ENCODE measurements at places on chromosomes 12 and 14.

DNA sequence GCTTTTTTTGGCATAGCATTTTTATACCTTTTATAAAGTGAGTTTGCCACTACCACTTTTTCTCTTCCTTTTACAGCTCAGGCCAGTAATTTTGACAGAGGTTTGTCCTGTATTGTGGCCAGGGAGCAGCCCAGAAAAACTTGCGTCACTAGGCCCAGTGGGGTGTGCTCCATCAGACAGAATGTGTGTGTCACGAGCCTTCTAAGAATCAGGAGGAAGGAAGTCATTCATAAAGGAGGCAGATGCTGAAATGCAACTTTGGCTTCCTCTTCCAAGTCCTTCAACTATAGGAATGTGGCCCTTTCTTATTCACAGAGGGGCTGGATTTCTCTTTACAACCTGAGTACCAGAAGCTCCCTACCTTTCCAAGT lies 10.1 kb upstream of the RAB35 start:
- no peak for DNase-seq

DNA sequence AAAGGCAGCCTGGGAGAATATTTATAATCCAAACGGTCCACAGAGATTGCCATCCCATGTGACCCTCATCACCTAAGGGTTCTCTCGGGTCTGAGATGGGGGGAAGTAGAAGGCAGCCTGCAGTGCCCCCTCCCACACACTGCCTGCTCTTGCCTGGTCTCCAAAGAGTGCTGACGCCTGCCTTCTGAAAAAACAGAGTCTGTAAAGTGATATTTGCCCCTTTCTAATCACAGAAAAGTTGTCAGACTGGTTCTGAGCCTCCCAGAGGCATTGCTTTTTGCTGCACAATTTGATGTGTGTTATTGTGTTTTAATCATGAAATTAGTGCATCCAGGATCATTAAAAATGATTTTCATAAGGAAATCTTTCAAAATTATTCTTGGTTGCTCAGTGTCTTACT lies 59.2 kb downstream of the TMEM30B start:
- no peak for DNase-seq

DNA sequence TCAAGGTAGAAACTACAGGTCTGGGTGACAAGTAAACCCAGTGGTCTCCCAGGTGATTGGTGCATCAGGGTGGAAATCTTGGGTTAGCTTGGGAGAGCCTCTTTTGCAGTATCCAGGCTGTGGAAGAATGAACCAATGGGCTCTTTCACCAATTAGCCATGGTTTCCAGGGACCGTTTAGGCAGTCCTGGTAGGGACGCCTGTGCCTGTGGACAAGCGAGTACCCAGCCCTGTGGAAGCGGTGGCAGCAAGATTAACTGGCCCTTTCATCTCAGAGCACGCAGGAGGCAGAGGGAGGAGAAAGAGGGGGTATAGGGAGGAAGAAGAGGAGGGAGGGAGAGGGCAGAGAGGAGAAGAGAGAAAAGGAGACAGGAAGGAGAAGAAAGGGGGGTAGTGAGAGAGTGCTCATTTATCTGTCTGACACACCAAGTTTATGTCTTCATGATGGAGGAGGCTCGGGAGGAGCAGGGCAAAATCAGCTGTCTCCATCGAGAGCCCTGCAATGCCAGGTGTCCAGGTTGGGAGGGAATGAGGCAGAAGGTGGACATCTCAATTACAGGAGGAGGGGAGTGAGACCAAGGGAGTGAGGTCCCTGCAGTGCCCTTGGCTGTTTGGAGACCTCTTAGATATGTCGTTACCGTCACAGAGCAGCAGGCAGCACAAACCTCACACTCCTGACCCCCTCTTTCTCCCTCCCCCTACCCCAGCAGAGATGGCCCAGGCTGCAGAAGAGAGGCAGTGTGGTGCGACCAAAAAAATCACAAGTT lies 4.6 kb upstream of the ZDHHC22 start:
- no peak for DNase-seq

GRCh38 chr12:59637692-59638070 lies 41.9 kb downstream of the SLC16A7 start:
- no peak for DNase-seq

DNA sequence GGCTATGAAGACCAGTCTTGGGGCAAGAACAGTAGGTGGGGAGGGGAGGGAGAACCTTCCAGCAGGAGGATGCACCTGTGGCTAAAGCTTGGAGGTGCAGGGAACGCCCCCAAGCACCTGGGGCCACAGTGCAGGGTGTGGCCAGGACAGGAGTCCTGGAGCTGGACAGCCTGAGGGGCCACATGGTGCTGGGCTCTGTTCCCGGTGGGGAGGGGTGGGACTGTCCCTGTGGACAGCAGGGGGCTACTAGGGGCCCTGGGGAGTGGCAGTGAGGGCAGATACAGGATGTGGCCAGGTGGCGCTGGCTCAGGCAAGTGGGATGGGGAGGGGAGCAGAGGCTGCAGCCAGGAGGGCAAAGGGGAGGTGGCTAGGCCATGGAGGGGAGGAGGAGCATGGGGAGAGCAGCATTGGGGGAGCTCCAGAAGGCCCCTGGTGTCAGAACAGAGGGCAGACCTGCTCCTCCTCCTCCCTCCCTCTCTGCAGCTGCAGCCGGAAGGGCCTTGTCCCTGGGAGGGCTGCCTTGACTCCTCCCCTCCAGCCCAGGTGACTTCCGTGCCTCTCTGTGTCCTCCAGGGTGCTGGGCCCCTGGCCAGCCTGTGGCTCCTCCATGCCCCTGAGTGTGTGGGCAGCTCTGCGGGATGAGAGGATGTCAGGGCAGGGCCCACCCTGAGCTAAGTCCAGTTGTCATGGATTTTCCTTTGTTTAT lies 68.4 kb upstream of the DLK1 start:
- DNase-seq: no peak

- DNase-seq: no peak
Measured at GRCh38 chr12:58774731-58775130, 145.6 kb downstream of the LRIG3 start.

DNA sequence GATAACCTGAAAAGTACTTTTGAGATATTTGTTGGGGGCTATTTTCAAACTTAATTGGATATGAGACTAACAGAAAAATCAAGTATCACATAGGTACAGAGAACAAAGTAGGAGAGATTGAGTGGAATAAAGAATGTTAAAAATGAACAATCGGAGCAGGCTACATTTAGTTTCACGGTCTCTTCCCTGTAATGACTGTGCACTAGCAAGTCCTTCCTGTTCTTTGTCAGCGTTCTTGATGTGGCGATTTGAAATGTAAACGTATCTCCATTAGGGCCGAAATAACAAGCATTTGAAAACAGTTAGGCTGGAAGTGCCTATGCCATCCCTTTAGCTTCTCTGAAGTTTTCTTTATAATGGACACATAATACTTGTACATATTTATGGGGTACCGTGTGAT lies 31.0 kb downstream of the SLC25A29 start:
- no peak for DNase-seq

GRCh38 chr14:58216544-58216943 lies 16.6 kb downstream of the ACTR10 start:
- no peak for DNase-seq

DNA sequence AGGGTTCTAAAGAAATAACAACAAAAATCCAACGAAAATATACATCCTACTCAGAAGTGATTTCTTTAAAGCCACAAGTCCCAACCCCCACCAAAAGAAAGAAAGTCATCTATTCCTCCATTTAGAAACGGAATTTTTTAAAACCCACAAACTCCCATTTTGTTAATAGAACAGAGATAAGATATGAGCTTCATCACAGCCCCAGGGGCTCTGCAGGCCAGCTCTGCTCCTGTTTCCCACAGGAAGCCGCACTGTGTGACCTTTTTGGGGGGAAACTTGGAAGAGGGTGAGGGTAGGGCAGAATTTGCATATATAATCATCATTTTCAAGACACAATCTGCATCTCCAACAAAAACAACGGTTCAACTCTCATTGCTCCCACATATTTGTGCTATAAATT lies 2.8 kb downstream of the FBXL14 start:
- no peak for DNase-seq

GRCh38 chr14:105908481-105908911 lies 382.1 kb downstream of the TMEM121 start:
- no peak for DNase-seq

GRCh38 chr14:76753541-76754198 lies 7.6 kb upstream of the VASH1 start:
- no peak for DNase-seq

DNA sequence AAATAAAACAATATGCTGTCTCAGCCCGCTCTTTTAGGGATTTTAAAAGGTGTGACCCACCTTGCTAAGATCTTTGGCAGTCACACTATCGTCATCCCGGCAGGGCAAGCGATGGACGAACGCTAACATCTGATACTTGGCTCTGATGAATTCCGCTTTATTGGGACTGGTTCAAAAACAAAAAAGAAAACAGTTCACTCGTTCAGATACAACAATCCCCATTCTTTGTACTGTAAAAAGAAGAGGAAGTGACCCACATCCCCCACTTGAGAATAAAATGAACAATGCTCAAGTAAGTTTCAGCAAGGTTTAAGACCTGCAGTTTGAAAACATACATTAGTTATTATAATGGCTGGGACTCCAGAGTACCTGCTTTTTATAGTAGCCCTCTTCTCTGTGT lies 7.3 kb downstream of the GIT2 start:
- DNase-seq: no peak

DNA sequence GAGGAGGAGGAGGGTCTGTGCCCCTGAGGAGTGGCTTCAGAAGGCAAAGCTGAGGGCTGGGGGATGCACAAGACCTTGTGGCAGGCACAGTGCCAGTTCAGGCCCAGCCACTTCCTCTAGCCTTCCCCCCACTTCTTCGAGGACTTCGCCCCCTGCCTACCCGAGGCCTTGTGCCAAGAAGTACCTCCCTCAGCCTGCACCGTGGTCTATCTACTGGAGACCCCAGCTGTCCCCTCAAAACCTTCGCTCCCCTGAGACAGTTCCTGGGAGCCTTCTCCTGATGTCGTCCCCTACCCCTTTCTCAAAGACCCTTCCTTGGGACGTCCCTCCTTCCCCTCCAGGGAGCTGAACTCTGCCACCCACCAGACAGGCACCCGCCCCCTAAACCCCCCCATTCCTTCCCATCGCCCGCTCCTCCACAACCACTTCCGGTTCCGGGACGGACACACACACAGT lies 604 bp downstream of the ZNF384 start:
- DNase-seq: peak; percentile 73

- no peak for DNase-seq
Measured at GRCh38 chr12:37548266-37548805, 768.2 kb upstream of the ALG10B start.

DNA sequence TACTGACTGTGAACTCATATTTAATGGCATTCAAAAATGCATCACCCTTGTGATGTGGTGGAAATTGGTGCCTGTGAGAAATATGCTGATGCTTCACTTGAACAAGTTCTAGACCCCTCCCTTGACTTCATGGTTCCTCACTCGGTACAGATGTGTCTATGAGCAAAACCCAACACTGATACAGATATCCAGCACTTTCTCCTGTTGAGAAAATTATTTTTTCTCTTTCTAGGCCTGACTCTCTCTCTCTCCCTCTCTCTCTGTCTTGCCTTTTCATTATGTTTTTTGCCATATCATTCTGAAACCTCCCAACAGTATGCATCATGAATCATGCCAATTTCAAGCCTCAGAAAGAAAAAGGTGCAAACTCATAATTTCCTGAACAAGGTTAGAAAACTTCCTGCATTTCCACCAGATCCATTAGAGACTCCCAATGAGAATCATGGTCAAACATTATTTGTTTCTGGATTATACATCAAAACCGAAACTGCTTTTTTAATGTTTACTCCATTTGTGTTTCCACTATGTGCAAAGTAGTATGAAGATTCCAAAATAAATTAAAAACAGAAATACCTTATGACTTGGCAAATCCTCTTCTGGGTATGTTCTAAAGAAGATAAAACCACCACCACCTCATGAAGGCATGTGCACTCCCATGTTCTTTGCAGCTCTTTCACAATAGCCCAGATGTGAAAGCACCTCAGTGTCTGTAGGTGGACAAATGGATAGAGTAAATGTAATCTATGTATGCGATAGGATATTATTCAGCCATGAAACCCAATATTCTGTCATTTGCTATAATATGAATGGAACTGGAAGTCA lies 543.6 kb downstream of the TMEM121 start:
- no peak for DNase-seq

DNA sequence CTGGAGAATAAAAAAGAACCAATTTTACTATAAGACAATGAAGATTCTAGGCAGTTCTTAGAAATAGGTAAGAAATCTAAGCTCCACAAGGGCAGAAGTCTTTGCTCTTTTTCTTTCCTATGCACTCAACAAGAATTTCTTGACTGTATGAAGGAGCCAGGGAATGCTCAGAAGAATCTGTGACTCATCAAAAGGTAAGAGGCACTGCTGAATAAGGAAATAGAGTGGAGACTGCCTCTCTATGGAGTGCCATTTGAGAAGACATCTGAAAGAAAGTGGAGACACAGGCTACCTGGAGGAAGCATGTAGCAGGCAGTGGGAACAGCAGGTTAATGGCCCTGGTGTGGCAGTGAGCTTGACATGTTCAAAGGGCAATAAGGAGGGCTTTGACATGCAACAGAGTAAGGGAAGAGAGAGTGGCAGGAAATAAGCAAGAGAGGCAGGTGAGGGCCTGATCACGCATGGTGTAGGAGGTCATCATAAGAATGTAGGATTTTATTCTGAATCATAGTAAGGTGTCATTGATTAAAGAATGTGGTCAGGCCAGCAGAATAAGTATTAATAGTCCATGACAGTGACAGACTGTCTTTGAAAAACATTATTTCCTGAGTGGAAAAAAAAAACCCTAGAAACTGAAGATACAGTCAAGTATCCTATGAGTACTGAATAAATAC lies 446.7 kb upstream of the GARIN6 start:
- DNase-seq: no peak

GRCh38 chr12:80716696-80717469 lies at the start of gene MYF5:
Gene MYF5, plus strand, starts transcription at chr12:80716912. Its CDS starts 152 bp downstream, at chr12:80717064.
- DNase-seq: no peak

GRCh38 chr14:100148837-100149731 lies 10.4 kb downstream of the DEGS2 start:
- DNase-seq: no peak

- DNase-seq: no peak
Measured at GRCh38 chr12:84973026-84973425, 60.4 kb upstream of the SLC6A15 start.

- no peak for DNase-seq
Measured at GRCh38 chr12:71046215-71046614, 111.6 kb downstream of the TSPAN8 start.

GRCh38 chr14:91607322-91608047 lies 97.4 kb upstream of the PPP4R3A start:
- DNase-seq: no peak

- DNase-seq: no peak
Measured at GRCh38 chr12:105502426-105502930, 172.0 kb downstream of the C12orf75 start.

DNA sequence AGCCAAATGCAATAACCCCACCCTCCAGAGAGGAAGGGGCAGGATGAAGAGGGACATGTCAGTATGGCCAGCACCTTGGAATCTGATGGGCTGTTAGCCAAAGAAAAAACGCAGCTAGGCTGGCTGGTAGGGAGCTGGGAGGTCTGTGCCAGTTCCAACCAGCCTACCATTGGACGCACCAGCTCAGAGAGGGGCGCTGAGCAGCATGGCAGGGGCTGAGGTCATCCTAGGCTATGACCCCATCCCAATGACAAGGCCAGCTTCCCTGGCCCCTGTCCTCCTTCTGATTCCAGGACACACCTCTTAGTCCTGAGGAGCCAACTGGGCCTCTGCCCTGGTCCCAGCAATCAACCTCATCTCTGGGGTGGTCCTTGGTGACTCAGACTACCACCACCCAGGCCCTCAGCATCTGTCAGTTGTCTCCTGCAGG lies 12.2 kb downstream of the ACTN1 start:
- no peak for DNase-seq
